Glutamatergic neuron (in vitro differentiated cells): ENCODE measurements at places on chromosomes 3 and 15.
A peak's percentile ranks its signal among the peaks of the same experiment; 100 is the strongest.

GRCh38 chr3:36433511-36433910, 53.2 kb downstream of the STAC start:
- DNase-seq = no peak

DNA sequence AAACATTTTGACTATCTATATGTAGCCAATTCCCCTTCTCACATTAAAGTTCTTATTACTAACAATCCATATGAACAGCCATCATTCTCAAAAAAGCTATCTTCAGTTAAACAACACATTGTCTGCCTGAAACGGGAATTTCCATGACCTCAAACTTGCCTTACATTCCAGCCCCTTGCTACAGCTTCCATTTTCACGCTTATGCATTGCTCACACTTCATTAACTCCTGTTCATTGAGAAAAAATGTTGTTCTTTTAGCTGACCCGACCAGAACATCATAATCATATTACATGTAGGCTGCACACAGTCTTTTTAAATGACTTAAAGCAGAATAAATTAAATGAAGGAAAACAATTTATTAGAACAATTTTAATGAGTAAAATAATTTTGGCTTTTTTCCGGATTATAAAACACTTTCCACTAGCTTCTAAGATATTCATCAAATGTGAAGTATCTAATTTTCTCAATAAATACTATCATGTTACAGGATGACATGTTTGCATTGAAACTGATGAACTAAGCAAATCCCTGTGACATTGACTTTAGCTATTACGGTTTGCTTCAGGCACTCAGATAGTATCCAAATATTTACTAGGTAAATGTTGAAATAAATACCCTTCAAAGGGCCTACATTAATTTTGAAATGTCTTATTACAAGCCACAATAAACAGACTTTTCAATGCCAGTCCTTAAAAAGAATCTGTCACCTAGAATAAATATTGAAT, 49.9 kb downstream of the P3H2 start:
- DNase-seq = no peak

- DNase-seq = no peak
These were observed 117.4 kb downstream of the STAG1 start for GRCh38 chr3:136634821-136635220.

- no peak for DNase-seq
These were observed 22.5 kb upstream of the ROPN1 start for GRCh38 chr3:124014366-124014942.

- DNase-seq = no peak
These were observed 18.2 kb downstream of the DNAJB8 start for GRCh38 chr3:128448491-128448890.

GRCh38 chr15:22863356-22863755, 24.9 kb downstream of the NIPA2 start:
- DNase-seq = no peak

- DNase-seq = no peak
These were observed 96.8 kb downstream of the ANXA2 start for GRCh38 chr15:60301024-60301423.

- DNase-seq = no peak
These were observed 98.0 kb downstream of the CHL1 start for GRCh38 chr3:294581-294980.

DNA sequence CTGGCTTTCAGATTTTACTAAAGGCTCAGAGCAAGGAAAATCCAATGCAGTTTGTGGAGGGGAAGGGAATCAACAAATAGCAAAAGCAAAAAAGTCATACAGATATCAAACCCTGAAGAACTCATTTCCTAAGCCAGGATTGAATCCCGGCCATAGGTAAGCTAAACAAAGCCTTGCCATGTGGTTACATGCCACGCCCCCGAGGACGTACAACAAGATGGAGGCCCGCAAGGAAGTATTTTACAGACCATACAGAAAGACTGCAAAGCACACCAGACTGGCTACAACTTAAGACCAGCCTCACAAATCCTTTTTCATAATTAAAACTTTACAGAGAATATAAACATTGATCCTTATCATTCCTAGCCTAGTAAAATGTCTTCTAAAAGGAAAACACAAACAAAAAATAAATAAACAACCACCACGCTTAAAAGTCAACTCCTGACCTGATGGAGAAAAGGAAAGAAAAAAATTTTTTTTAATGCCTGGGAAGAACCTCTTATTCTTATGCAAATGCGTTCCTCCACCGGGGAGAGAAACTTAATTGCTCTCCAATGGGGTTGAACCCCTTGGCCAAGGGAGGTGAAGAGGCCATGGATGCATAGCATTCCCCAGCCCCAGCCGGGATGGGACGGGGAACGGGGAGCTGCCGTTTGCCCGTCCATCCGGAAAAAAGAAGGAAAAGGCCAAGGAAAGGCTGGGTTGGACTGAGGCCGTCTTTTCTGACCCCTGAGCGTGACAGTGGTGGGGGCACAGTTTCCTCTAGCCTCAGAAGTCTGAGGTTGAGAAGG, 39.3 kb downstream of the IL1RAP start:
- no peak for DNase-seq

DNA sequence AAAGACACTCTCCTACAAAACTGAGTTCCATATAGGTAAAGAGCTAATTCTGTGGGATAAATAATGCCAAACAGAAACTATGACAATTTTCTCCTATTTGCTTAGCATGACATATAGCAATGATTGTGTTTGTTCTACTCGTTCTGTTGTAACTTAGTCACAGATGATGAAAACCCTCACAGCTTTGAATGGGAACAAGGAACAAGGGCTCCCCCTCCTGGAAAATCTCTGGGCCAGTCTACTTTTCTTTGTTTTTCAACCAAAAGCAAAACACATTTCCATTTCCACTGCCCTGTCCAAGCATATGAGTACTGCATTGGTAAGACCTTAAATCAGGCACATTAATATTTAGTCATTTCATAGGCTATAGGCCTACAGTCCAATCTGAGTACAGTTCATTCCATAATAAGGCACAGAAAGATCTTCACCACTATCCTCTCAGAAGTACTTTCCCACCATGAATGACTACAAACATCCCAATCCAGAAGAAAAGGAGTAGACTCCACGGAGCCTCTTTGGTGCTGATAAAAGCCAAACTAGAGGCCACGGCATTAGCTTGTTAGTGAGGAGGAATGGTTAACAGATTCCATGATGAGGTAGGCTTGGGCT, 67.1 kb downstream of the ATP8B4 start:
- DNase-seq = peak; percentile 32

DNA sequence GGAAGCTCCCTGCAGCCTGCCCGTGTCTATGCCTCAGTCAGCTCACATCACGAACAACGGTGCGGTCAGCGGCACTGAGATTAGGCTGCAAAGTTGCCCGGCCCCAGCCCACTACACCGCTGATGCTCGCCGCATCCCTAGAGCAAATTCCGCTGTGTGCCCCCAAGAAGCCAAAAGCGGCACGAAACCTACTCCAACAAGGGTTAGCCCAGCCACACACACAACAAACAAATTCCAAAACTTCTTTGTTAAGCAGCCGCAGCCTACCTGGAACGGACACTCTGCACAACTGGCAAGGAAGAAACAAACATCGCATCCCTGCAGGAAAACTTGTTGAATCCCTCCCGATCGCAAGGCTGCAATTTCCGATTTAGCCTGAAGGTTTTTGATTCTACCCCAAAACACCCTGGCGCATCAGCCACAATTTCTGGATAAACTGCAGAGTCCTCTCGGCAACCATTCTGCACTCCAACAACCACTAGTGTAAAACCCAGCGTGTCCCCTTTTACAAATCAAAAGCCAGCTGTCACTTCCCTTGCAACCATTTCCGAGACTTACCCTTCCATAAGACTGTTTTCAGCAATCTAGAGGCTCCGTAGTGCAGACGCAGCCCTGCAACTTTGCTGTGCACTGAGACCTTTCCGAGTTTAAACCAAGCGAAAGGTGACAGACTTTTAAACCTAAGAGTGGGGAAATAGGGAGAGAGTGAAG, 449 bp downstream of the ROBO1 start:
- peak; percentile 33 for DNase-seq

DNA sequence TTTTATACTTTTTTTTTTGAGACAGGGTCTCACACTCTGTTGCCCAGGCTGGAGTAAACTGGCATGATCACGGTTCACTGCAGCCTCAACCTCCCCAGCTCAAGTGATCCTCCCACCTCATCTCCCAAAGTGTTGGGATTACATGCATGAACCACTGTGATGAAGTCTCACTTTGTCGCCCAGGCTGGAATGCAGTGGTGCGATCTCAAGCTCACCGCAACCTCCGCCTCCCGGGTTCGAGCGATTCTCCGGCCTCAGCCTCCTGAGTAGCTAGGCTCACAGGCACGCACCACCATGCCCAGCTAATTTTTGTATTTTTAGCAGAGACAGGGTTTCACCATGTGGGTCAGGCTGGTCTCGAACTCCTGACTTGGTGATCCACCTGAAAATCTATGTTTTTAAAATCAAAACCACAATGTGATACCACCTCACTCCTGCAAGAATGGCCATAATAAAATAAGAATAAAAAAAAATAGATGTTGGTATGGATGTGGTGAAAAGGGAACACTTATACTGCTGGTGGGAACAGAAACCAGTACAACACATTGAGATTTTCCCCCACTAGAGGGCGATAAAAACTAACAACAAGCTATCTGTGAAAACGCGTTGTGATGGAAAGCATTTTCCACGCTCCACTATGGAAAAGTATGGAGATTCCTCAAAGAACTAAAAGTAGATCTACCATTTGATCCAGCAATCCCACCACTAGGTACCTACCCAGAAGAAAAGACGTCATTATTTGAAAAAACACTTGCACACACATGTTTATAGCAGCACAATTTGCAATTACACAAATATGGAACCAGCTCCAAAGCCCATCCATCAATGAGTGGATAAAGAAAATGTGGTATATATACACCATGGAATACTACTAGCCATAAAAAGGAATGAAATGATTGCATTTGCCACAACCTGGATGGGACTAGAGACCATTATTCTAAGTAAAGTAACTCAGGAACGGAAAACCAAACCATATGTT, 26.8 kb upstream of the OCA2 start:
- no peak for DNase-seq

GRCh38 chr3:189967254-189967865, 153.3 kb downstream of the P3H2 start:
- DNase-seq = no peak

DNA sequence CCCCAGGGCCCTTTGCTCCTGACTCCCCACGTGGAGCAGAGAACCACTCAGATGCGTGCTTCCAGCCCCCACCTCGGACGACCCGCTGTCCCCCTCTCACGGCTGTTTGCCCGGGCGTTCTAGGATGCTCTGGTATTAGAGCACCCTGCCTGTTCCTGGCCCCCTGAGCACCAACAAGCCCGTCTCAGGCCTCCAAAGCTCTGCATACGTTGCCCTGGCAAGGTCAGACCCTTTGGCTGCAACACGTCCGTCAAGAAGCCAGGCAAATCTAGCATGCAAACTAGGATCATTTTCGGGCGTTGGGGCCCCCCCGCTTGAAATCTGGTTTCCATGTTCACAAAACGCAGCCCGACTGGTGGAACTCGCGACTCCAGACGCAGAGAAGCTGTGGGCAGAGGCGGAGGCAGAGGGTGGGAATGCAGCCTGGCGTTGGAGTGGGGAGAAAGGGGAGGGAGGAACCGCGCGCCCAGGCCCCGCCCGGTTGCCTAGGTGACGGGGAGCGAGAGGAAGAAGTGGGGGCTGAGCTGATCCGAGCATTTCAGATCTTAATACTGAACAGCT, 86.2 kb upstream of the PIAS1 start:
- DNase-seq = peak; percentile 81

GRCh38 chr3:129014148-129014547, 13.0 kb downstream of the EFCC1 start:
- DNase-seq = no peak

GRCh38 chr15:38647683-38648082, 83.1 kb upstream of the RASGRP1 start:
- no peak for DNase-seq

- no peak for DNase-seq
These were observed 49.1 kb downstream of the TRANK1 start for GRCh38 chr3:36895496-36896409.

GRCh38 chr3:177224414-177224813, 27.1 kb upstream of the TBL1XR1 start:
- no peak for DNase-seq

GRCh38 chr3:8204853-8205650, 296.6 kb upstream of the LMCD1 start:
- DNase-seq = no peak

- DNase-seq = no peak
These were observed 694.9 kb downstream of the MECOM start for GRCh38 chr3:168968609-168969008.
